Stimulated activated CD4-positive, alpha-beta T cell treated with anti-CD3 and anti-CD28 coated beads, TNF-alpha, amount 100 ng/mL, for 1 hour (primary cell): ENCODE measurements at places on chromosomes 1 and 21.

DNA sequence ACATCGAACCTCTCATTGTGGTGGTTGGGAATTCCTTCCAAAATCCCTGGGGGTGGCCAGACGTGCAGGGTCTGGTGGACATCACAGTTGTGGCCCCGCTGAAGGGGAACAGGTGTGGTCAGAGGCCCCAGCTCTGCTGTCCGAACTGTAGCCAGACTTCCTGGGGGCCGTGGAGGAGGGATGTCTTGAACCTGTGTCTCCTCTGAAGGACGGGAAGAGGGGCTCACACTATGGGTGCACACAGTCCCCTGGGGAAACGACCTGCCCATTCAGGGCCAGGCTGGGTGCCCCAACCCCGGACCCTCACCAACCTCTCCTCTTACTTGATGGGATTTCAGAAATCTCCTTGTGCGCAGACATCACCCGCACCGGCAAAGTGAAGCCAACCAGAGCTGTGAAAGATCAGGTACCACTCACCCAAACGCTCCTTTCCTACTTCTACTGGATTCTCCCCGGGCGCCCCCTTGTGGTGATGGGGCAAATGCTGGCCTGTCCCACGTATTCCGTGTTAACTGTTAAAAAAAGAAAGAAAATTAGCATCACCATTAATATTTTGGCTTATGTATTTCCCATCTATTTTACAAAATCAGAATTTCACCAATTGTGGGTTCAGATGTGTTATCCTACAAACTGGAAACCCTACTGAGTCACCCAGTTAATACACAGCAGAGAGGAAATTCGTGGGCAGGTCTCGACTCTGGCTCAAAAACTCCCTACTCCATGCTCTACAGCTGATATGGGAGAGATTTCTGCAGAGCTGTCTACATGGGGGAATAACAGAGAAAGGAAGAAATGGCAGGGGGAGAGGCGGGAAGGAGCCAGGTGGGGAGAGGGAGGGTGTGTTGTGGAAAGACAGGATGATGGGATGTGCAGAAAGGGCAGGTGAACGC lies 28.1 kb downstream of the PADI4 start:
- peak; percentile 11 for DNase-seq

DNA sequence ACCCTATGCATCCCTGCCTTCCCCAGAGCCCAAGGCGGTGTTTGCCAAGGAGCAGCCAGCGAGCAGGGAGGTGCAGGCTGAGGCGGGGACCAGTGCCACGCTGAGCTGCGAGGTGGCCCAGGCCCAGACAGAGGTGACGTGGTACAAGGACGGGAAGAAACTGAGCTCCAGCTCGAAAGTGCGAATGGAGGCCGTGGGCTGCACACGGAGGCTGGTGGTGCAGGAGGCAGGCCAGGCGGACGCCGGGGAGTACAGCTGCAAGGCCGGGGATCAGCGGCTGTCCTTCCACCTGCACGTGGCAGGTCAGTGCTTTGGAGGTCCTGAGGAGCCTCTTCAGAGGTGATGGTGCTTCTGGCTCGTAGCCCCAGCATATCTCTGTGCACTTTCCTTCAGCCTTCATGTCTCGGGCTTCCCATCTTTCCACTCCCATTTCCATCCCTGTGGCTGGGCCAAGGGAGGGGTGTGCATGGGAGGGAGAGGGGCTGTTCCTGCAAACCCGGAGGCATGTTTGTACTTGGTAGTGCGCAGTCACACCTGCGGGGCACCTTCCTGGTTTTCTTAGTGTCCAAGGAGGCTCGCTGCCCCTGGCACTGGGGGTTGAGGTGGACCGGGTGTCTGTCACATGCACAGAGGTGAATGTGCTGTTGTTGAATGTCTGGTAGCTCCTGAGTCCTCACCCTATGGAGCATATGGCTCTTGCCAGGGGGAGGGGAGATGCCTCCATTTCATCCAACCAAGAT lies 56.4 kb downstream of the OBSCN start:
- DNase-seq: no peak

DNA sequence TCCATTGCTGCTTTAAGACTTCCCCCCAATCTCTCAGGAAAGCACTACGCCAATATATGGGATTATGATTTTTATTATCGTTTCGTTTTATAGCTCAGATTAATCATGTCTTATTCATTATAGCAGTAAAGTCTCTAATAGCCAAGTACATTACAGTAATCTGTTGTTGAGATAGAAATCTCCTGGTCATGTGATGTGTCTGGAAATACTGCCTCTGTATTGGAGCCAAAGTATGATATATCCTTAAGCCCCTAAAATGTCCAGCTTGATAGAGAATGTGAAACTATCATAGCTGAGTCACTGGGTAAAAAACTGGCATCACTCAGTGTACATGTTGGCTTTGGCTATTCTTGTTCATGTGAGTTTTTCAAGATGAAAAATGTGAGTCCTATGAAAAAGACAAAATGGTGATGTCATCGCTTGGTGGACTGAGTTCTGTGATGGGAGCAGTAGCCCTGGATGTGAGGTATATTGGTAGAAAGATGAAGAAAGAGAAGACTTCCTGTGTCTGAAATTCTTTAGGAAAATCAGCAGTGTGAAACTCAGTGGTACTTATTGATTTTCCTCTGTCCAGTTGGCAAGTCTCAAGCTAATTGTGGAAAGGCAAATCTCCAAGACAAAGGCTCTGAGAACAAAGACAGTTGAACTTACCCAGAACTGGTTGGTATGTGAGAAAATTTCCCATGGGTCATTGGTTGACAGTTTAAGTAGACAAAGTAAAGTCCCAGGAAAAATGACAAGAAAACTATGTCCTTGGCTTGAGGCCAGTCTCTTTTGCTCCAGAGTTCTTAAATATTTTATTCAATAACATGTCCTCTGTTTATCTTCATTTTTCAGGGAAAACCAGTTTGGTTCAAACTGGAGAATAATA lies 76.2 kb downstream of the BRINP2 start:
- no peak for DNase-seq

- DNase-seq: no peak
These were observed 106.1 kb upstream of the BMP8A start for GRCh38 chr1:39385067-39385988.

DNA sequence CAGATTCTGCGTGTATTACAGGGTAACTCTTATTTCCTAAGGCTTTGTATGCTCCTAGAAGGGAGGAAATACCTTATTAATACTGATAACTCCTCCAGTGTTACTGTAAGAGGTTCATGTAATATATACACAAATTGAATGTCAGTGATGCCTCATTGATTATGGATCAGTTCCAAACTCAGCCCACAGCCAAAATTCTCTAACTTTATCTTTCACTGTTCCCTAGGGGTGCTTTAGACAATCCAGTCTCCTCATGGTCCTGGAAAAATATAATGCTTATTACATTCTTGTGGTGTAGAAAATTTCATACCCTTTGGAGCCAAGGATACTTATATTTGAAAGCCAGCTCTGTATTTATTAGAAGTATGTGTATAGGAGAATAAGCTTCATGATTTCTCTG lies 73.0 kb downstream of the NGF start:
- no peak for DNase-seq

- no peak for DNase-seq
These were observed 8.8 kb upstream of the COG2 start for GRCh38 chr1:230633469-230633868.

DNA sequence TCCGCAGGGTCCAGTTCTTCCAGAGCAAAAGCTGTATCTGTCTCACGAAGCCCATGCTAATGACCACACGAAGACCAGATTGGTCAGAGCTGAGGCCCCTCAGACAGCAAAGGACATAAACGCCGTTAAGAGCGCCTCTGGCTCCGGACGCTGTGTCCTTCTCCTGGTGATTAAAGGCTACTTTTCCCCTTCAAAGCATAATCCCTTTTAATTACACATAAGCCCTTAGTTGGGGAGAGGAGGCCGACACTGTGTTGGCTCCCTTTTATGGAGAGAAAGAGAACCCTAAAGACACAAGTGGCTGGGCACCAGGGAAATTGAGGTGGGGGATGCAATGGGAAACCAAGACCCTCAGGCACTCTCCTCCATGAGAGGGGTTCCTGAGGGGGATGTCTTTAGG lies at the start of gene ABCA4:
Gene ABCA4 (minus strand): TSS at position 158 of the 400 bp plus-strand sequence. CDS start 103 bp downstream, at position 55.
- no peak for DNase-seq

GRCh38 chr1:39890273-39890672 lies 7.0 kb upstream of the TRIT1 start:
- no peak for DNase-seq

GRCh38 chr1:230784163-230784562 lies 37.0 kb downstream of the CAPN9 start:
- DNase-seq: no peak

- no peak for DNase-seq
These were observed 92.8 kb upstream of the HNRNPU start for GRCh38 chr1:244957122-244957521.

DNA sequence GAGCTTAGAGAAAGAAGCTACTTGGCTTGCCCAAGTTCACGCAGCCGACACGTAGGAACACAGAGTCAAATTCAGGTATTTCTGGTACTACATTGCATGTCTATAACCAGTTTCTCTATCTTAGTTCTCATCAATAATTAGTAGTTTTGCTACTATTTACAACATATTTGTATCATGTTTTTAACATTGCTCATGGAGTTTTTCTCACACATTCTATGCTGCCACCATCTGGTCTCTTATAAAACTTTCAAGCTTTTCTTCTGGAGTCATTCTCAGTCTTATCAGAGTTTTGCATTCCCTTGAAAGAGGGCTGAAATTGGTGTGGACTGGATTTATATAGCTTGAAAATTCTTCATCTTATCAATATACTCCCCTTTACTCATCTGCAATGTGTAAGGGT lies 118.8 kb upstream of the PALMD start:
- no peak for DNase-seq

DNA sequence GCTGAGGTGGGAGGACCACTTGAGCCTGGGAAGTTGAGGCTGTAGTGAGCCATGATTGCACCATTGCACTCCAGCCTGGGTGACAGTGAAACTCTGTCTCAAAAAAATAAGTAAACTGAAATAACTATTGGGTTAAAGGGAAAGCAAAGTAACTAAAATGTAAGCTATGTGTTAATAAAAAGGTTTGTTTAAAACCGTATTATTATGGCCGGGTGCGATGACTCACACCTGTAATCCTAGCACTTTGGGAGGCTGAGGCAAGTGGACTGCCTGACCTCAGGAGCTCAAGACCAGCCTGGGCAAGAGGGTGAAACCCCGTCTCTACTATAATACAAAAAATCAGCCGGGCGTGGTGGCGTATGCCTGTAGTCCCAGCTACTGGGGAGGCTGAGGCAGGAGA lies 27.0 kb downstream of the NVL start:
- no peak for DNase-seq

DNA sequence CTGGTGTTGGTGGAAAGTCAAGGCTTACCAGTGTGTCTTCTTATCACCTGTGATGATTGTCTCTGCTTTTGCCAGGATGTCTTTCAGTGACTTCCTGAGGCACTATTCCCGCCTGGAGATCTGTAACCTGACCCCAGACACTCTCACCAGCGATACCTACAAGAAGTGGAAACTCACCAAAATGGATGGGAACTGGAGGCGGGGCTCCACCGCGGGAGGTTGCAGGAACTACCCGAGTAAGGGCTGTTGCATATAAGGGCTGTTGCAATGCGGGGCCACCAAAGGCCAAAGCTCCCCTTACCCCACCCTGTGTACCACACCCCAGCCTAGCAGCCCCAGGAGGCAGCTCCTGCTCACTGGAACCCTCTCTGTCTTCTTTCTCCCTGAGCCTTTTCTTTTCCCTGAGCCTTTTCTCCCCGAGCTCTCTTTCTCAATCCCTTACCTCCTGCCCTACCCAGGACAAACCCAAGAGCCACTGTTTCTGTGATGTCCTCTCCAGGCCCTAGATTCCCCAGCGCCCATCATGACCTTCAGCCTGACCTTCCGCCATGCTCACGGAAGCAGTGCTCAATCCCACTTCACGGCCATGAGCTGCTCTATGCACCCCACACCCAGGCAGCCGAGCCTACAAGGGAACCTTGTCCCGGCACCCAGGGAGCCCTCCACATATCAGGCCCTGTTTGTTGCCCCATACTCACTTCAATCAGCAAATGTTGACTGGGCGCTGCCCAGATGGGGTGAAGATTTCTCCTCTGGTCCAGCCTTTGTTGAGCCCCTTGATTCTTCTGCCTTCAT lies 40.6 kb downstream of the CAPN2 start:
- DNase-seq: no peak

- no peak for DNase-seq
These were observed 49.8 kb downstream of the KCNJ15 start for GRCh38 chr21:38306433-38307141.

- no peak for DNase-seq
These were observed 63.7 kb upstream of the DPT start for GRCh38 chr1:168792592-168793125.

DNA sequence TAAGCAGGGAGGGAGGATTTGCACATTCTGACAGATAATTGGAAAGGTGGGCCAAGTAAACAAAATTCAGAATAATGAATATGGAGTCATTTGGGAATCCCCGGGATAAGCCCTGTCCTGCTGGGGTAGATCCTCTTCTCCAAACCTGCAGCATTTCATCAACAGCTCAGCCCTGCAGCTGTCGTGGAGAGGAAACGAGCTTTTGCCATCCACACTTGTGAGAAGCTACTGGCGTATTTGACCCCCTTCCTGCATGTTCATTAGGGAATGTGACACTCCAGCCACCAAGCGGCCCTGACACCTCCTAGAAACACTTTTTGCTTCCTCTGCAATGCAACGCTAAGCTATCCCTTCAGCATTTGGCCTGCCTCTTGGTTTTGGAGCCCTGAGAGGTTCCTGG lies 8.0 kb upstream of the LEFTY2 start:
- no peak for DNase-seq

DNA sequence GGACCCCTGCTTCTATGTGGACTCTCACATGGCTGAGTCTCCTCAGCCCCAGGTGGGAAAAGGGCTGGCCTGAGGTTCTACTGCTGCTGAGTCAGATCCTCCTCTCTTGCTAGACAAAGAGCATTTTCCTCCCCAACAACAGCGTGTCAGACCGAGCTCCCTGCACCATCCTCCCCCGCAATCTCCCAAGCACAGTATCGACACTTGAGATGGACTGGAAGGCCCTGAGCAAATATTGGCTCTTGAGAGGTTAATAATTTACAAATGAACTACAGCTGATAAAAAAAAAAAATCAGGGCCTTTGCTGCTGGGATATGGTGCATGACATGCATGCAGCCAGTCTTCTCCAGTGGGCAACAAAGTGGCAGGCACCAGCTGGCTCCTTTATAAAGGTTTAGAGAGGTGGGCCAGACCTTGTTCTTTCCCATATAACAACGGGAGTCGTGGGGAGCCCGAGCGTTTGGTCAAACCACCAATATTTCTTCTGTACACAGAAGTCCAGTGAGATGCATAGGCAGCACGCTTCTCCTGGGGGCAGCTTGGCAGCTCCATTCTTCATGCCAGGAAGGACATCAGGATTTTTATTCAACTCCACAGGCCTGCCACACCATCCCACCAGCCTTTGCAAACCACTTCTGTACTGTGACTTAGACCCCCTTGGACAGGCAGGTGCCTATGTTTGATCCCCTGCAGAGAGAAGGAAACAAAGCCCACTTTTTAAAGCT lies 55.4 kb upstream of the CAMK1G start:
- no peak for DNase-seq

DNA sequence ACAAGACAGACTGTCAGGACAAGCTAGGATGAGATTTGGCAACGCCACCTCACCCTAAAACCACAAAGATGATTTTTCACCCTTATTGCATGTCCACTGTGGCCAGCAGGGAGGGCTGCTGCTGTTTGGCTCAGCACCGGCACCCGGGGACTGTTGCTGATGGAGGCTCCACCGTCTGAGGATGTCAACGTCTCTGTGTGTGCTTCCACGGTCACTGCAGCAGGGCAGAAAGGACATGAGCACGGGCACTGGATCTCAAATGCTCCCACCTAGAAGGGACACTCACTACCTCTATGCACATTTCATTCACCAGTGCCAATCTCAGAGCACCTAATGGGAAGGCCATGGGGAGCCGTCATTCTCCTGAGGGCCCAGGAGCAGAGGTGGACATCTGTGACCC lies 599.6 kb downstream of the PTPRU start:
- no peak for DNase-seq
